ENCODE measurements at places on chromosomes 3 and 15.
A peak's percentile ranks its signal among the peaks of the same experiment; 100 is the strongest.

- H3K27ac ChIP-seq, result no peak overlapping the region
- peaks cover 8% of the 10 kb centered on the region for H3K36me3 ChIP-seq
- no peak for DNase-seq
- H3K4me1 ChIP-seq, result no peaks in the 10 kb centered on the region
- H3K27me3 ChIP-seq, result no peaks in the 10 kb centered on the region
- H3K4me3 ChIP-seq, result no peak overlapping the region
These were observed 48.7 kb downstream of the SLC49A4 start for GRCh38 chr3:122843604-122844003.

DNA sequence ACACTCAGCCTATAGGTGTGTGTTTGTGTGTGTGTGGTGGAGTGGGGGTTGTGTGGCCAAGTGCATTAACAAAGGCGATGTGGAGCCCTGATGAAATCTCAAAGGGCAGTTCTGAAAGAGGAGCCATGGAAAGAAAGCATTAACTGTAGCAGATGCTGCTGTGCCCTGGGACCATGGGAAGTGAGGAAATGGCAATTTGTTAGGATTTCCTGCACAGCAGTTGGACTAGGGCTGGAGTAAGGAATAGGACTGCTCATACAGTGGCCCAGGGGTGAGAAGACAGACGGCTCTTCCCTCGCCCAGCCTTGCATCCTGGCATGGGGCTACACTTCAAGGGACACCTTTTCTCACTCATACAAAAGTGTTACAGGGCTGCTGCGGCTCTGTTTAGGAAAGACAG, 12.3 kb upstream of the ZBTB38 start:
- no peak overlapping the region for H3K4me3 ChIP-seq
- no peaks in the 10 kb centered on the region for H3K27me3 ChIP-seq
- no peak for DNase-seq
- peaks cover 6% of the 10 kb centered on the region for H3K4me1 ChIP-seq
- no peak overlapping the region for H3K27ac ChIP-seq

DNA sequence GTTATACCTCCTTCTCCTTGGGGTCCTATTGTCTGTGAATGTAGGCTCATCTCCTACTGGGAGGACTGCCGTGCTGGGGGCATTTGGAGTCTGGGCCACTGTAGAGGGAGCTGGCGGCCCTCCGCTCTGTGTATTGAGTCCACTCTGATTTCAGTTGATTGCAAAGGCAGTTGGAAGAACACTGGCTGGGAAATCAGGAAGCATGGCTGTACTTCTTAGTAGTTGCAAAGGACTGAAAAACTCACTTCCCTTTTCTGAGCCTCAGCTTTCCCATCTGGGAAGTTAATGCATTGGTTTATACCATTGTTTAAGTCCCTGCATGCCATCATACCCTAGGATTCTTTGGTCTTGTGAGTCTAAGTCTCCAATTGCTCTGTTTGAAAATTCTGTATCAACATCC, 46.7 kb downstream of the TMED3 start:
- DNase-seq, result no peak
- no peaks in the 10 kb centered on the region for H3K4me1 ChIP-seq
- H3K27me3 ChIP-seq, result no peaks in the 10 kb centered on the region
- H3K4me3 ChIP-seq, result no peak overlapping the region
- H3K27ac ChIP-seq, result no peak overlapping the region
- H3K36me3 ChIP-seq, result peaks cover 10% of the 10 kb centered on the region

DNA sequence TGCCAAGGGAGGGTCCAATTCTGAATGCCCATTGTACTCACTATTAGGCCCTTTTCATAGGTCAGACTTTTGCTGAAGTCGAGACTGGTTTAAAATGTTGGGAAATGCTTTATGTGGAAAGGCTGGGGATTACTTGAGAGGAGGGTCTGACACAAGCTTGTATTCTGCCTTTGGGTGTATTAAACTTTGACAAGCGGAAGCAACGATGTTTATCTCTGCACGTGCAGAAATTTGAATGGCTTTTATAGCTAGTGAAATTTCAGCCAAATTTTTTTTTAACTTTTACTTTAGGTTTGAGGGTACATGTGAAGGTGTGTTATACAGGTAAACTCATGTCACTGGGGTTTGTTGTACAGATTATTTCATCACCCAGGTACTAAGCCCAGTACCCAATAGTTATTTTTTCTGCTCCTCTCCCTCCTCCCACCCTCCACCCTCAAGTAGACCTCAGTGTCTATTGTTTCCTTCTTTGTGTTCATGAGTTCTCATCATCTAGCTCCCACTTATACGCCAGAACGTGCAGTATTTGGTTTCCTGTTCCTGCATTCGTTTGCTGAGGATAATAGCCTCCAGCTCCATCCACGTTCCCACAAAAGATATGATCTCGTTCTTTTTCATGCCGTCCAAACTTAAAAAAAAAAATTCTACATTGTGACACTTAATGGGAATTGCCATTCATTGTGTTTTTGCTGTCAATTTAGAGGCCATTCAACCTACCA, 223.0 kb upstream of the BHLHE40 start:
- H3K27me3 ChIP-seq, result no peaks in the 10 kb centered on the region
- H3K27ac ChIP-seq, result peak overlapping the region; percentile 34
- peaks cover 38% of the 10 kb centered on the region for H3K4me1 ChIP-seq
- no peak overlapping the region for H3K4me3 ChIP-seq
- DNase-seq, result no peak

- no peaks in the 10 kb centered on the region for H3K36me3 ChIP-seq
- H3K27ac ChIP-seq, result no peak overlapping the region
- H3K4me1 ChIP-seq, result no peaks in the 10 kb centered on the region
- no peak for DNase-seq
- no peak overlapping the region for H3K4me3 ChIP-seq
These were observed 618.1 kb downstream of the PYDC2 start for GRCh38 chr3:192079098-192079497.

- H3K27ac ChIP-seq, result no peak overlapping the region
- H3K27me3 ChIP-seq, result peaks cover 12% of the 10 kb centered on the region
- no peaks in the 10 kb centered on the region for H3K4me1 ChIP-seq
- H3K36me3 ChIP-seq, result no peaks in the 10 kb centered on the region
- no peak for DNase-seq
These were observed 95.7 kb upstream of the ALDH1A3 start for GRCh38 chr15:100783760-100784492.

DNA sequence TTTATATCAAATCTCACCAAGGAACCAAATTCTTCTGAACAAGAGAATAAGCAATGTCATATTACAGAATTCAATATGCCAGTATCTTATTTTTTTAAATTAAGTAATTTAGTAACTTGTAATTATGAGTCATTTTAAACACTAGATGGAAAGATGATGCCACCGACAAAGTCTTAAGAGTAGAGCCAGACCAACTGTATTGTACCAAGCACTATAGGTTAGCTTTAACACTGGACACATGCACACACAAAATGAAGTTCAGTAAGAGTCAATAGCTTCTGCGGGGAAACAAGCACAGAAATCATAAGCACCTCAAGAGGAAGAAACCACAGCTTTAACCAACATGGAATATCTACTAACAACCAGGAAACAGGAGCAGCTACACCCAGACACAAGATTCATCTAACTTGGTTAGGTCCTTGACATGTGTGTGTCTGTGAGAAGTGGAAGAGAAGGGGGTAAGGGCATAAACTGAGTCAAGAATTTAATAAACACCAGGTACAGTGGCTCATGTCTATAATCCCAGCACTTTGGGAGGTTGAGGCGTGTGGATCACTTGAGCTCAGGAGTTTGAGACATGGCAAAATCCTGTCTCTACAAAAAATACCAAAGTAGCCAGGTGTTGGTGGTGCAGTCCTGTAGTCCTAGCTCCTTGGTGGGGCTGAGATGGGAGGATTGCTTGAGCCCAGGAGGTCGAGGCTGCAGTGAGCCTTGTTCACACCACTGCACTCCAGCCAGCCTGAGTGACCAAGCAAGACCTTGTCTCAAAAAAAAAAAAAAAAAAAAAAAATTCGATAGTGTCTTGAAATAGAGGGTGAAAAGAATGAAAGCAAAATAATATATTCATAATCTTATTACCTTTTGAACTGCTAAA, 28.9 kb downstream of the DENND4A start:
- peak overlapping the region; percentile 30 for H3K27ac ChIP-seq
- no peak for DNase-seq
- H3K4me1 ChIP-seq, result peaks cover 40% of the 10 kb centered on the region
- H3K4me3 ChIP-seq, result no peak overlapping the region
- H3K36me3 ChIP-seq, result peaks cover 29% of the 10 kb centered on the region

GRCh38 chr3:38149708-38150107, 11.2 kb downstream of the MYD88 start:
- peaks cover 4% of the 10 kb centered on the region for H3K36me3 ChIP-seq
- peak overlapping the region; percentile 71 for H3K27ac ChIP-seq
- no peak for DNase-seq

DNA sequence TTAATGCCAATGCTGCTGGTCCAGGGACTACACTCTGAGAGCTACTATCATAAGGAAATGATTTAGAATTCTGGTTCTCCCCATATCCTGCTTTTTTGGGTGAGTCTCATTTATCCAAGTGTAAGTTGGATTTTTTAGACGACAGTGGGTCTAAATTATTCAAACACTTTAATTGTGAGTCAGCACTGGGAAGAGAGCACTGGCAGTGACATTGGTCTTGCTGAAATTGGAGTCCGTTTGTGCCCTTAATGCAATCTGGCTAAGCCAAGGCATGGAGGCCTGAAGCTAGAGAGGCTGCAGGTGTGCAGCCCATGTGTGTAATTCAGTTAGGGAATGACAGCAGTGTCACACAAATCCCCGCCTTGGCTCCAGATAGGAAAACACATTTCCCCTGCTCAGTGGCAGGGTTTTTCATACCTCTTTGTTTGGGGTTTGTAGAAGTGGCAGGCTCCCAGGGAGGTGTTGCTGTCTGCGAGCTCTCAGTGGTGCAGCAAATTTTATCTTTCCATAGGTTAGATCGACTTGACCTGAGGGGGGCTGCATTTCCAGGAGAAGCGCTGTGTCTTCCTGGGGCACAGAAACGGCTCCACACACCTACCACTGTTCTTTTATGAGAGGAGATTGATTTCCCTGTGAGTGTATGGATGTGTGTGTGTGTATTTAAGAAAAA, 197.7 kb downstream of the CD47 start:
- H3K36me3 ChIP-seq, result no peaks in the 10 kb centered on the region
- H3K27ac ChIP-seq, result no peak overlapping the region
- peaks cover 16% of the 10 kb centered on the region for H3K27me3 ChIP-seq
- H3K4me1 ChIP-seq, result peaks cover 4% of the 10 kb centered on the region
- H3K4me3 ChIP-seq, result no peak overlapping the region

DNA sequence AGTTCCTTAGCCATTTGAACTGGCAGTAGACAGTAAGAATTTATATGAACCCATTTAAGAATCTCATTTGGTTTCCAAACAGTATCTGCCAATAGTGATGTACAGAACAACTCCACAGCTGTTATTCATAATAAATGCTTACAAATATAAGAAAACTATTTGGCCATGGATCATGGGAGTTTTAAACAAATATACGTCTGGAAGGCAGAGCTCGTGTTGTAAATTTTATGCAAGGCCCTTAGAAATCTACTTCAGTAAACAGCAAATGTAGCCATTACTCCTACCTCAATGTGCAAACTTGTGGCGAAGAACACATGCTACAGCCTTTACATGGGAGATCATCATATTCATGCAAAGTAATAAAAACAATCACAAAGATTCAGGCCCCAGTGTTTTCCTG, 65.3 kb upstream of the NANOGP8 start:
- no peak for DNase-seq
- no peaks in the 10 kb centered on the region for H3K4me1 ChIP-seq
- no peaks in the 10 kb centered on the region for H3K27me3 ChIP-seq
- H3K27ac ChIP-seq, result no peak overlapping the region
- H3K36me3 ChIP-seq, result no peaks in the 10 kb centered on the region

DNA sequence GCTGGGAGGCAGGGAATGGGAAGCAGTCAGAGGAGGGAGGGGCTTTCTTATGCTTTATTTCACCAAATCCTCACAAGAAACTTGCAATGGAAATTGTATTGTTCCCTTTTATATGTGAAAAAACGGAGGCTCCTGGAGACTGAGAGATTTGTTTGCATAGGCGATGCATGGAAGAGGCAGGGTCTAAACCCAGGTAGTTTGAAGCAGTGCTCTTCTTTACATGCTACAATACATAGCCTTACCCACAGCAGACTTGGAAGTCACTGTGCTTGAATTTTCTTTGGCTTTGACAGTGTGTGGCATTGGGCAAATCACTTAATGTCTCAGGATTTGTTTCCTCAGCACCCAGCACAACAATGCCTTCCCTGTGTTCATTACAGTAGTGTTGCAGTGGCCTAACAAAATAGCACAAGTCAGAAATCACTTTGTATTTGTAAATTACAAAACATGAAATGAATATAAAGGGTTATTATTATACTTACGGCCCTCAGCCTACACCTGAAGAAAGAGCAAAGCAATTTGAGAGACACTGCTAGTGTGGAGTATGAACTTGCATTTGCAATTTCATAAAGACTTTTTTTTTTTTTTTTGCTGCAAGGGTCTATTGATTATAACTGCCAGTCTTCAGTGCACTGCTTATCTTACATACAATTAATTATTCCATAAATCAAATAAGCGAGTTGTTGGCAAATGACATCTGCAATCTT, 646.4 kb upstream of the KCNMB2 start:
- no peaks in the 10 kb centered on the region for H3K36me3 ChIP-seq
- no peaks in the 10 kb centered on the region for H3K27me3 ChIP-seq
- DNase-seq, result no peak
- no peak overlapping the region for H3K4me3 ChIP-seq
- H3K4me1 ChIP-seq, result no peaks in the 10 kb centered on the region

DNA sequence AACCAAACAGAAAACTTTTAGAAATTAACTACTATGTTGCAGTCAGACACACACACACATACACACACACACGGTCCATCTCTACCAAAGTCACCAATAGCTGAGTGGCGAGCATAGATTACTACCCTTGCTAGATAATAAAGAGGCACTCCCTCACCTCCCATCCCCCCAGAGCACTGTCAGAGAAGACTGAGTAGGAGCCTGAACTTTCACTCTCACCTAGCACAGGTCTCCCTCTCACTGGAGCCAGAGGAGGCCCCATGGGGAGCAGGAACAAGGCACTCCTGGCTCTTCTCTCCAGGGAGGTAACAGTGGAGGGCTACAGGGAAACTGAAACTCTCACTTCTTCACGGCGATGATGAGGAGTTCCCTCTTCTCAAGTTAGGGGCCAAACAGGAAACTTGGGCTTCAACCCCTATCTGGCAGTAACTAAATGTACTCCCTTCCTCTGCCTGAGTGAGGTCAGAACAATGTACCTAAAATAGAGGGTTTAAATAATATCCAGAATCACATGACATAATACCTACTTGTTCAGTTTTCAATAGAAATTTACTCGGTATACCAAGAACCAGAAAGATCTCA, 975.3 kb upstream of the GBE1 start:
- no peak for DNase-seq
- H3K4me3 ChIP-seq, result no peak overlapping the region
- peaks cover 4% of the 10 kb centered on the region for H3K4me1 ChIP-seq
- H3K27ac ChIP-seq, result no peak overlapping the region
- H3K27me3 ChIP-seq, result no peaks in the 10 kb centered on the region

DNA sequence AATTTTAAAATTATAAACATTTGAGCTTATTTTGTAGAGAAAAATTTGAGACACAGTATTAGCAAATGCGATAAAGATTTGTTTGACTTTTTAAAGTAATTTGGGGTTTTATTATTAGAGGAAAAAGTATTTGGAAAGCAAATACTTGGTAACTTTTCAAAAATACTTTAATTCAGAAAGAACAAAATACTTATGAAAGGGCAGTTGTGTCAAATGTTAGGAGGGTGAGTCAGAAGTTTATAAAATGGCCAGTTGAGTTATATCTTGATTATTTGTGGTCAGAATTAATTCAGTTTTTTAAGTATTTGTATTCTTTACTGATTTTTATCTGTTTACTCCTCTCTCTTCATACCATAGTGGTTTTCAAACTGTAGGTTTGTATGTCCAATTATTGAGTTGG, 12.1 kb downstream of the LACTB start:
- DNase-seq, result no peak
- H3K4me3 ChIP-seq, result no peak overlapping the region
- no peaks in the 10 kb centered on the region for H3K27me3 ChIP-seq
- H3K36me3 ChIP-seq, result peaks cover 11% of the 10 kb centered on the region
